ENCODE measurements at places on chromosomes 12 and 14.

GRCh38 chr14:55782166-55782565 lies 202.2 kb downstream of the KTN1 start:
- DNase-seq = no peak

GRCh38 chr14:103923863-103924262 lies 4.4 kb upstream of the TDRD9 start:
- peak; percentile 37 for DNase-seq

DNA sequence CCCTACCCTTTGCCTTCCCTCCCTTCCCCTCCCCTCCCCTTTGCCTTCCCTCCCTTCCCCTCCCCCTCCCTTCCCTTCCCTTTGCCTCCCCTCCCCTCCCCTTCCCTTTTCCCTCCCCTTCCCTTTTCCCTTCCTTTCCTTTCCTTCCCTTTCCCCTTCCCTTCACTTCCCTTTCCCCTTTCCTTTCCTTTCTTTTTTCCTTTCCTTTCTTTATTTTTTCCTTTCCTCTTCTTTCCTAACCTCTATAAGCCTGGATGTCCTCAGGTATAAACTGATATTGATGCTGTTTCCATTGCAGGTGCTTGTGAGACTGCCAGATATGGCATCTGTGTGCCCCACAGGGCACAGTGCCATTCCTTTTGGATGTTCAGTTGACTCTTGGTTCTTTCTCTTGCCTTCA lies 163.2 kb downstream of the ESRRB start:
- DNase-seq = no peak

GRCh38 chr12:100185361-100185894 lies 15.2 kb upstream of the ACTR6 start:
- no peak for DNase-seq

DNA sequence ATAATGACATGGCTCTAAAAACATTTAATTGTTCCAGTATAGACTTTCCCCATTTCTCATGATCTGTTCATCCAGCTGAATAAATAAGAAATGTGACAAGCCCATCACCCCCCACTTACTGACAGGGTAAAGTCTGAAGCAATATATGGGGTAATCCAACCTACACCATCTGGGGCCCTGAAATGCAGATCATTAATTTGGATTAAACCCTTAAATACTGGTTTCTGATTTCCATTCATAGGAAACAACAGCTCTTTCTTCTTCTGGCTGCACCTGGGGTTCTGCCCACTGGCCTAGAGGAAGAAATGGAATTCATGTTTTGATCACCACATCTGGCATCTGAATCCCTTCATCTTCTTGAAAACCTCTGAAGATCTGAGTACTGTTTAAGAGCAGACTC lies 39.3 kb upstream of the ACSM4 start:
- peak; percentile 6 for DNase-seq

DNA sequence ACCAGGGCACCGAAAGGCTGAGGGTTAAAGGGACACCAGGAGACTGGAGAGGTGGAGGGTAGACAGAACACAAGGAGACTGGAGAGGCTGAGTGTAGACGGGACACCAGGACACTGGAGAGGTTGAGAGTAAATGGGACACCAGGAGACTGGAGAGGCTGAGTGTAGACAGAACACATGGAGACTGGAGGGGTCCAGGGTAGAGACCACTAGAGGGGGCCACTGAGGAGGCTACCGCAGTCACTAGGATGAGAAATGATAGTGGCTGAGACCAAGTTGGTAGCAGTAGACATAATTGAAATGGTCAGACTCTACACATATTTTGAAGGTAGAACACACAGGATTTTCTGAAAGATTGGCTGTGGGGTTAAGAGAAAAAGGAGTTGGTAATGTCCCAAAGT lies 68.2 kb downstream of the PAH start:
- no peak for DNase-seq

GRCh38 chr14:29607169-29607568 lies 320.5 kb downstream of the PRKD1 start:
- DNase-seq = no peak

- no peak for DNase-seq
Observed at GRCh38 chr12:77943466-77943865, 112.8 kb downstream of the NAV3 start.

DNA sequence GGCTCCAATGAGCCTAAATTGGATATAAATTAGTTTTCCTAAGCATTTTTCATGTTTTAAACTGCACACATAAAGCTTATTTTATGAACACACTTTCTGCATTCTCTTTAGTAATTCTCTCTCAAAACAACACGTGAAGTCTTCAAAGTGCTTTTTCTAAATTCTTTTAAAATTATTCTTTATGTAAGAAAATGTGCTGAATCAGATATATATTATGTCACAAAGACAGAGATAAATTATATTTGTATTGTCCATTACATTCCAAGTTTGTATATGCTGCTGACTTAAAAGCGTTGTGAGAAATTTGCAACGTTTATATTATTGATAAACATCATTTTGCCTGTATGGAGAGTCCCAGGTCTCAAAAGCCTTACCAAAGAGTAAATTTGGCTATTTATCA lies 465.2 kb downstream of the BCAT1 start:
- DNase-seq = no peak

DNA sequence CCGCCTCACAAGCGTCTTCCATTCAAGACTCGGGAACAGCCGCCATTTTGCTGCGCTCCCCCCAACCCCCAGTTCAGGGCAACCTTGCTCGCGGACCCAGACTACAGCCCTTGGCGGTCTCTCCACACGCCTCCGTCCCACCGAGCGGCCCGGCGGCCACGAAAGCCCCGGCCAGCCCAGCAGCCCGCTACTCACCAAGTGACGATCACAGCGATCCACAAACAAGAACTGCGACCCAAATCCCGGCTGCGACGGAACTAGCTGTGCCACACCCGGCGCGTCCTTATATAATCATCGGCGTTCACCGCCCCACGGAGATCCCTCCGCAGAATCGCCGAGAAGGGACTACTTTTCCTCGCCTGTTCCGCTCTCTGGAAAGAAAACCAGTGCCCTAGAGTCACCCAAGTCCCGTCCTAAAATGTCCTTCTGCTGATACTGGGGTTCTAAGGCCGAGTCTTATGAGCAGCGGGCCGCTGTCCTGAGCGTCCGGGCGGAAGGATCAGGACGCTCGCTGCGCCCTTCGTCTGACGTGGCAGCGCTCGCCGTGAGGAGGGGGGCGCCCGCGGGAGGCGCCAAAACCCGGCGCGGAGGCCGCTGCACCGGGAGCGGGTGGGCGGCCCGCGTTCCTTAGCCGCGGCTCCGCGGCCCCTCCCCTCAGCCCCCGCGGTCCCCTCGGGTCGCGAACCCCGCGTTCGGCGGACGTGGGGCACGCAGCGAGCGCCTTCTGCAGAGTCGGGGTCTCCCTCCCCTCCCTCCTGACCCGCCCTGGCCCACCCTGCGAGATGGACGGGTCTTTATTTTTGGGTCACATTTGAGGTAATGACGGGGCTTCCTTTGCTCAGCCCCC lies at the start of gene UBC:
Gene UBC, minus strand, starts transcription at position 259 of the 847 bp plus-strand sequence. CDS start 879 bp downstream, outside the sequence.
- DNase-seq = peak; percentile 99

- peak; percentile 19 for DNase-seq
Observed at GRCh38 chr12:123390498-123391426, 6.8 kb downstream of the KMT5A start.

- DNase-seq = no peak
Observed at GRCh38 chr12:16184681-16185080, 92.8 kb downstream of the SLC15A5 start.

- DNase-seq = no peak
Observed at GRCh38 chr12:52053536-52054209, 2.4 kb downstream of the NR4A1 start.

GRCh38 chr12:111424793-111425251 lies 19.1 kb downstream of the SH2B3 start:
- no peak for DNase-seq

DNA sequence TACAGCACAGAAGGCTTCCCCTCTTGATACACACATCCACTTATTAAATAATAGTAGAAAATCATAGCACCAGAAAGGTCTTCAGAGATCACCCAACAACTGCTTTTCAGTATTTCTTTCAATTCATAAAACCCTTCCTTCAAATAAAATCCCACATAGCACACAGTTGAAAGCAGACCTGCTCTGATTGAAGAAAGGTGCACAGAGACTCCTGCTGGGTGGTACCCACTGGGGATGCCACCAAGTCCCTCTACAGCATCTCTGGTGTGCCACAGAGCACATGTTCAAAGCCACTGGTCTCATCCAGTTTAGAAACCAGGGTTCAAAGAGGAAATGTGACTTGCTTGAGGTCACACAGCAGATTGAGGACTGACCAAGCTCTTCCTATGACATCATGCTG lies 427.5 kb downstream of the BCL11B start:
- DNase-seq = no peak

- peak; percentile 59 for DNase-seq
Observed at GRCh38 chr12:102811110-102811737, 105.8 kb downstream of the PAH start.

GRCh38 chr12:73656375-73656774 lies 881.3 kb upstream of the ATXN7L3B start:
- DNase-seq = no peak

- no peak for DNase-seq
Observed at GRCh38 chr12:49961111-49961922, at the start of gene AQP5. Gene AQP5 (plus strand): TSS chr12:49961872. CDS start chr12:49962018, 146 bp downstream.

DNA sequence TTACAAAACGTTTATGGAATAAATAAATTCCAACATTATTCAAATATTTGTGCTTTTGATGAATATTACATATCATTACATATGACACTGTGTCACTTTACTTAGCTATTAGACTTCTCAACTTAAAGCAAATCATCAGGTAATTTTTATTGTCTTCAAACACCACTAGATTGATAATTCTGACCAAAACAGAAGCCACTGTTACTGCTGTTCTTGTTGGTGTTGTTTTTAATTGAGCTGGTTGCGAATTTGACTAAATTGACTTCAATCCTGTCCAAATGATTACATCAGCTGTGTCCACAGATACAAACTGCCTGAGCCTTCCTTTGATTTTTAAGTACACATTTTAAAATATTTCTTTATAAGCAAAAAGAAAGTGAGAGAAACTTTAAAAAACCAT lies 29.2 kb downstream of the PRKD1 start:
- no peak for DNase-seq

DNA sequence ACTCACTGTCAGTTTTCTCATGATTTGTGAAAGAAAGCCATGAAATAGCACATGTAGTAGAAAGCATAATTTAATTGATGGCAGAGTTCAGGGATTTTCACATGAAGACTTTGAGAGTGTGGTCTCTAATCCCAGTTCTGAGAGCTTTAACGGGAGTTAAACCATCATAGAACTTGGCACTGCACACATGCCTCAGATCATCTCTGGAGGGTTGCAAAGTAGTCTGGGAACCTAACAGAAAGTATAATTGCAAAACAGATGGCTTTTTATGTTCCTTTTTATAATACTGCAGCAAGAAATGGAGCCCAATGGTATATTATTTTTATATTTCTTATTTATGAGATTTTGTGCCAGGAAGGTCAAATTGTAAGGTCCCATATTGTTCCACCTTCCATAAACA lies 77.9 kb downstream of the BHLHE41 start:
- DNase-seq = no peak

GRCh38 chr14:102374264-102374663 lies 11.5 kb downstream of the TECPR2 start:
- no peak for DNase-seq

- no peak for DNase-seq
Observed at GRCh38 chr14:89256283-89256682, 160.8 kb downstream of the FOXN3 start.

GRCh38 chr12:80721326-80721725 lies 4.6 kb downstream of the MYF5 start:
- DNase-seq = no peak

GRCh38 chr12:24356240-24356804 lies 406.9 kb upstream of the SOX5 start:
- no peak for DNase-seq

DNA sequence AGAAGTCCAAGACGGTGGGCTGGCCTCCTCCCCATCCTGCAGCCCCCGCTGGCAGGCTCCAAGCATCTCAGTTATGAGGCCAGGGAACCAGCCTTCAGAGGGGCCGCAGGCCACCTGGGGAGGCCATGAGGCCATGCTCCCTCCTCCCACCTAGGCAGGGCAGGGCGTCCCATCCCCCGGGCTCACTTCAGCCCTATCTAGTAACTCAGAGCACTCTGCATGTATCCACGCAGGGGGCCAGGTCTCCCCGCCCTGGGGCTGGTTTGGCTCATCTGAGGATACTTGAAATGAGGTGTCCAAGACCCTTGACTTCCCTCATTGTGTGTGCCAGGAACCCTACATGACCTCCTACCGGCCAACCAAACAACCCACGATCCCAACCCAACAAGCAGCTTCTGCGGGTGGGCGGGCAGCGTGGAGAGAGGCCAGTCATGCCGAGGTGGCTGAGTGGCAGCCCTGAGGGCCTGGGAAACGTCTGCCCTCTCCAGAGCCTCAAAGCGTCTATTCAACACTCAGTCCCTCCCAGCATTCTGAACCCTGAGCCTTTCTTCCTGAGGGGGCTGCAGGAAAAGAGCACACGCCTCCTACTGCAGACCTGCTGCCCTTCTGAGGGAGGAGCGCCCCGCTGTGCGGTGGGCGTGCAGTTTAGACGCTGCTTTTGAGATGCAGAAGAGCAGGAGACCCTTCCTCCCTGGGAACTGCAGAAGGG lies 16.8 kb downstream of the ISCA2 start:
- DNase-seq = peak; percentile 69

- no peak for DNase-seq
Observed at GRCh38 chr12:64407342-64408223, 3.4 kb downstream of the XPOT start.

GRCh38 chr12:82931349-82932116 lies 244.8 kb downstream of the TMTC2 start:
- no peak for DNase-seq

- peak; percentile 73 for DNase-seq
Observed at GRCh38 chr14:105087963-105088811, 23.0 kb upstream of the GPR132 start.

DNA sequence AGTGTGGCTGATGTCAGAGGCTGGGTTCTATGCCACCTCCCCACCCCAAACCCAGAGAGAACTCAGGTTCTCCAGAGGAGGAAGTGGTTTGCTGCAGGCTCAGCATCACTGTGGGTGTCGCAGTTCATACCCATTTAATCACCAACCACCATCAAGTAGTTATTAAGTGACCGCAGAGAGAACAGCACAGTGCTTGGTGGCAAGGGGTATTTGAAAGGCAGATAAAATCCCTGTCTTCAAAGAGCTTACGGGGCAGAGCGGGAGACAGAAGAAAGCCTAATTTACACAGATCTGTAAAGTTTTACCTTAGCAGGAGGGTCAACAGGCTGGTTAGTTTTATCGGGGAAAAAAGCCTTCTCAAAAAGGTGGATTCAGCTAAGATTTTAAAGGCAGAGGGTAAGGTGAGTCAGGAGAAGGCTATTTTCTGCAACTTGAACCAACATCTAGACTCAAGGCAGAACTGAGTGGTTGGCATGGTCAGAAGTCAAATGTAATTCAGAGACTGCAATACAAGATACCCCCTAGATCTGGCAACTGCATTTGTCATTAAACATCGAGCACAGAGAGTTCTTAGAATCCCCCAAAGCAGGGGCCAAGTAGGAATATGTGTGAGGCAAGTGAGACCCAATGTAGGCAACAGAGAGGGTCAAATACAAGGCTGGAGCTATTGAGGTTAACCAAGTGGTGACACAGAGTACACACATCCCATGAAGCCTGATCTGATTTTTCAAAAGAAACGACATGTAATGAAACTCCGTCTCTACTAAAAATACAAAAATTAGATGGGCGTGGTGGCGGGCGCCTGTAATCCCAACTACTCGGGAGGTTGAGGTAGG lies 13.2 kb downstream of the PXN start:
- no peak for DNase-seq

All from eye (tissue), 1 donor.